Kidney epithelial cell (primary cell): ENCODE measurements at places on chromosomes 12 and 14. TPM values are rescaled to one million over a fixed set of nuclear protein-coding genes. Genes with fewer than 3 reads are reported as not detected.

DNA sequence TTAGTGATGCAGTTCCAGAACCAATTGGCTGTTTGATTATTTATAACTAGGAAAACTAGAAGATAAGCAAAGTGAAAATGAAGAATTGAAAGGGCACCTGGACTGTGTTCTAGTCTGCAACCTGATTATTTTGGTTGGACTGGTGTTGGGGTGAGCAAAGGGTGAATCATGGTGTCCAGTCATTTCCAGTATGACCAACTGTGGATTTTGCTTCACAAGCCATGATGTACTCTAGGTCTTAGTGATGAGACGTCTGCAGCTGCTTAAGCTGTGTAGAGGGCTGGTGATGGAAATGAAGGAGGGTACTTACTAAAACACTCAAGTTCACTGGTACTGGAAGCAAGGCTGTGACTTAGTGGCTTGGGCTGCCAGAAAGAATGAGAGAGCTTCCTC, 193.2 kb upstream of the FRMD6 start:
- no peak for DNase-seq

DNA sequence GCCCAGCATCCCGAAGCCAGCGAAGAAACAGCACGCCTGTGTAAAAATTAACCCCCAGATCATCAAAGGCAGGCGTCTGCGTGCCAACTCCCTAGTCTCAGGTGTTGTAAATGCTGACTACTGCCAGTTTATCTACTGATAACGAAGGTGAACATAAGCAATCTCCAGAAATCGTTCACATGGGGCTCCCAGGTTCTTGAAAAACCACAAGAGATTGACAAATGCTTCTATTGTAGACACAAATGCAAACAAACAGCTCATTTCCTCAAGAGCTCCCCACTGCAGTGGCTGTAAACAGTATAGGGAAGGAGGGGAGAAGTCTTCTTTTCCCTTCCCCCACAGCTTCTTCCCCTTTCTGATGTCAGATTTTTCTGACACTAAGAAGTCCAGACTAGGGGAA, 5.3 kb upstream of the PLEKHG3 start:
- no peak for DNase-seq

DNA sequence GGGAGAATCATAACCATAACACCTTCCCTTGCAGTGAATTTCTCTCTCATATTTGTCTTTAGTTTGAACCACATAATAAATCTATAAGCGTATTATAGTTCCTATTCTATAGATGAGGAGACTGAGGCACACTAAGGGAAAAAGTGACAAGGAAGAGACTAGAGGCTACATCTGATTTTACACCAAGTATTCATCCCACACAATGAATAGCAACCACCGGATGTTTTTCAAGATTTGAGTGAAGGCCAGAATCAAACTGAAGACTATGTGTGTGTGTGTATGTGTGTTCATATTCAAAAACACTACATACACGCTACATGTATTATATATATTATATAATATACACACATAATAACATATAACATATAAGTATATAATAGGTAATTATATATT, 4.7 kb downstream of the ASB2 start:
- DNase-seq: no peak

DNA sequence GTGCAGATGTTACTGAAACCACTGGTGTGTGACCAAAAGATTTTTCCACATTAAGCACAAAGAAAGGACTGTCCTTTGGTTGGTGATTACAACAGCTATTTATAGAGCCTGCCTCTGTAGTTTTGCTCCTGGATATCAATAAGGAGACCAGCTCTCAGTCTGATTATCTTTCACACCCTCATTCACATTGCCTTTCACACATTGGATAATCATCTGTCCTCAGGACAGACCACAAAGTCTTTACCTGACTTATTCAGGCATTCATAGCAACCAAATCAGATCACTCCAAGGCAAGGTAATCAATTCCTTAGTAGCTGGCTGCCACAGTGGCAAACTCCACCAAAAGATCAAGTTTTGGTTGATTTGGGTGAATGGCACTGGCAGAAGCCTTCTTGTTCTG, 59.6 kb upstream of the CPSF6 start:
- no peak for DNase-seq

DNA sequence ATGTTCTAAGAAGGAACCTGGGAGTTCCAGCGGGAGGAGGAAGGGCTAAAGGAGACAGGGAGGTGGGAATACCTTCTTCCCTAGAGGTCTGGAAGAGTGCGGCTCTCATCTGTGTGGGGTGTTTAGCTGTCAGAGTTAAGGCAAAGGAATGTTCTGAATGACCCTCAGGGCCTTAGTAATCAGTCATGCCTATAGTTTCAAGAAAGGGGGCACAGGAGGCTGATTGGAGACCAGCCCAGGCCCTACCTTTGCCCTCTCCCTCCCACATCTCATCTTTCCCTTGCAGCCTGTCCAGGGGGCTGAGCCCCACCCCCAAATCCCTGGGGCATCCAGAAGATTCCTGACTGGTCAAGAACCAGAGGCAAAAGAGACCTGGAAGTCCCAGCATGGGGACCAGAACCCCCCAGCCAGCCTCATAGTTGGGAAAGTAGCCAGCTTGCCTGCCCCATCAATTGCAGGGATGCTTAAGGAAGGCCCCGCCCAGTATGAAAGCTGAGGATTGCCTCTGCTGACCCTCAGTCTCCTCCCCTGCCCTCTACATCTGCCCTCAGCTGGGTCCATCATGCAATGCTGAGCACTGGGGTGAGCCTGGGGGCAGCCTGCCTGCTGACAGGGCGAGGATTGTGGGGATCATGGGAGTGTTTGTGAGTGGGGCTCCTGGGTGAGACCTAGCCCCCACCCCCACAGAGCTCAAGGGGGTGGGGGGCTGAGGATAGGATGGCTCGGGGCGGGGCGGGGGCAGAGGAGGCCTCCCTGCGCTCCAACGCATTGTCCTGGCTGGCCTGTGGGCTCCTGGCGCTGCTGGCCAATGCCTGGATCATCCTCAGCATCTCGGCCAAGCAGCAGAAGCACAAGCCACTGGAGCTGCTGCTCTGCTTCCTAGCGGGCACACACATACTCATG, 1.8 kb downstream of the GPR162 start:
- no peak for DNase-seq

The ADAM21 gene
- total RNA-seq: 0.08 and 0.34 TPM in 2 replicates

The C12orf42 gene
- total RNA-seq: not detected in 2 replicates

The RPGRIP1 gene
- total RNA-seq: not detected in 2 replicates

The IRAK4 gene
- 17.7 and 19.4 TPM in 2 replicates for total RNA-seq

The NPFF gene
- total RNA-seq: 3.0 TPM in 1 of 2 replicates, not detected in the other
